ENCODE measurements at places on chromosomes 5 and 9. TPM values are rescaled to one million over a fixed set of nuclear protein-coding genes. Genes with fewer than 3 reads are reported as not detected.

Gene RETREG1
- total RNA-seq, result 20.6 TPM

Gene CSF1R
- total RNA-seq, result 78.2 TPM

DNA sequence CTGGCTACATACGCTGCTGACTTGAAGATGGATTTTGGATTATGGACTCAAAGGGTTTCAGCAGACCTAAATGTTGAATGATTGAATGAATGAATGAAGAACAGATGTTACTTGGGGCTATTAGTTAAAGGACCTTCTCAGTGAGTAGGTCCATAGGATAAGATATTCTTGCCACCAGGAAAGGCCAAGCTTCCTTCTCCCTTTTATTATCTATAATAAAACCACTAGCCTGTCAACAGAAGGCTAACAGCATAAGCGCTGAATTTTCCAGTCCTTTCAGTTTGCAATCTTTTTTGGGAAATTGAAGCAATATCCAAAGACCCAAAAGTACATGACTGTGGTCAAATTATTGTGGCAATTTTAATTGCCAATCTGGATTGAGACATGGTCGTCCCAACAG lies 113.3 kb downstream of the SV2C start:
- DNase-seq, result no peak
- no peak overlapping the region for H3K4me3 ChIP-seq
- H3K4me1 ChIP-seq, result peaks cover 6% of the 10 kb centered on the region
- no peaks in the 10 kb centered on the region for H3K27me3 ChIP-seq
- no peak overlapping the region for H3K27ac ChIP-seq
- H3K36me3 ChIP-seq, result no peaks in the 10 kb centered on the region

DNA sequence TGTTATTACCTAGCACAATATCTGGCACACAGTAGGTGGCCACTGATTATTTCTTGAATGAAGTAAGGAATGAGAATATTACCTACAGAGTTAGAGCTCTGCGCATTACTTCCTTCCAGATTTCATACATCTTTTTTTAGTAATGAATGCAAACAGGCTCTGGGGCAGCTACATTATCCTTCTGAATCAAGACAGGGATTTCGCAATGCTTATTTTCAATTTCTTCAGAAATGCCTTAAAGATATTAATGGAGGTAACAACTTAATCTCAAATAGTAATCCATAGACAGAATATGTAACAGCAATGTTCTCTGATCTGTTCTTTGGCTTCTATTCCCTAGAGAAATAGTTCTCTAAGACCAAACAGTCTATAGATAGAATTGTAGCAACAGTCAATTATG lies 32.6 kb downstream of the CDKN2A start:
- H3K27me3 ChIP-seq, result peaks cover 40% of the 10 kb centered on the region
- H3K4me3 ChIP-seq, result no peak overlapping the region
- no peaks in the 10 kb centered on the region for H3K36me3 ChIP-seq
- no peak overlapping the region for H3K27ac ChIP-seq
- peaks cover 15% of the 10 kb centered on the region for H3K4me1 ChIP-seq
- DNase-seq, result no peak

Gene PTGDS
- total RNA-seq, result 225 TPM

DNA sequence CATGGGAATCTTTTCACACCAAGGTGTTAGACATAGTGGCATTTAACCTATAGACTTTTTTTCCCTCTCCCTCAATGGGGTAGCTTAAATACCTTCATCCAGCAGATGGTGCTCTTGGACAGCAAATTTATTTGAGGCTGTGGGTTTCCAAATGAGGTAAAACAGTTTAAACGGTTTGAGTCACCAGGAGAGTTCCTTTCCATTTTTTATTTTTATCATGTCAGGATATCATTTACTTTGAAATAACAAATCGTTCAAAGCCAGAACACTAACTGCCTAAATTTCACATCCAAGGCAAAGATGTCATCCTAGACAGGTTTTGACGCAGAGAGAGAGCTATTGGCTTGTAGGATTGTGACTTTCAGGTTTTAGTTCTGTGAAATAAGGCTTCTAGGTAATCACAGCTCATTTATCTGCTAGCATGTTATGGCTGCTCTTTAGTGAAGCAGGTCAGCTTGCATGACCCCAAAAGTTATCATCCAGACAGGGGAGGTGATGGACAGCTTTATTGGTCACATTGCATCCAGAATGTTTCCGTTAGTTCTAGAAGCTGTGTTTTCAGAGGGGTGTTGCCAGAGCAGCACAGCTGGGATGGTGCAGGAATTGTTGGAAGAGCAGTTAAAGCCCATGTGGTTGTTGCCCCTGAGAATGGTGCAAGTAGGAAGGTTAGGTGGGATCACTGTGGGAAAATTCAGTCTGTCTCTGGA lies 69.8 kb downstream of the KDM4C start:
- no peaks in the 10 kb centered on the region for H3K4me1 ChIP-seq
- no peak overlapping the region for H3K27ac ChIP-seq
- no peaks in the 10 kb centered on the region for H3K27me3 ChIP-seq
- no peak for DNase-seq

Data from lower lobe of right lung (tissue), 2 donors.